Kidney glomerular epithelial cell (primary cell): ENCODE measurements at places on chromosomes 16 and 17.

GRCh38 chr16:87360862-87361610 lies 22.5 kb downstream of the FBXO31 start:
- DNase-seq = no peak

DNA sequence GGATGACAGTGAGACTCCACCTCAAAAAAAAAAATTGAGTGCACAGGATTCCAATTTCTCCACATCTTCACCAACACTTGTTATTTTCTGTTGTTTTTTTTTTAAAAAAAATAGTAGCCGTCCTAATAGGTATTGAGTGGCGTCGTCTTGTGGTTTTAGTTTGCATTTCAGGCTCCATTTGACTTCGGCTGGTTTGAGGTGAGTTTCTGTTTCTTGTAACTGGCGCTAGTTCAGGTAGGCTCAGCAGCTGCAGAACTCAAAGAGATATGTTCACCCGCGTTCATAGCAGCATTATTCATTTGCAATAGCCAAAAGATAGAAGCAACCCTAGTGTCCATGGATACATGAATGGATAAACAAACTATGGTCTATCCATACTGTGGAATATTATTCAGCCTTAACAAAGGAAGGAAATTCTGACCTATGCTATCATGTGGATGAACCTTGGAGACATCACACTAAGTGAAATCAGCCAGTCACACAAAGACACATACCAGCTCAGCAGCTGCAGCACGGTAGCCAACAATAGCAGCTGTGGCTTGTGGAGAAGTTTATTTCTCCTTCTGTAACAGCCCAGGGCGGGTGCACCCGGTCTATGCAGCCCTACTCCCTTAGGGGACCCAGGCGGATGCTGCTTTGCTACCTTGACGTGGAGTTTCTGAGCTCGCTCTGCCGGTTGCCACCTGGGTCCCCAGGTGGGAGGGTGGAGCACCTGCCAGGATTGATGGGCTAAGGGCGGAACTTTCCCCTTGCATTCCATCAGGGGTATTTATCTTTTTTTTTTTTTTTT lies 44.9 kb downstream of the TMEM235 start:
- DNase-seq = no peak

DNA sequence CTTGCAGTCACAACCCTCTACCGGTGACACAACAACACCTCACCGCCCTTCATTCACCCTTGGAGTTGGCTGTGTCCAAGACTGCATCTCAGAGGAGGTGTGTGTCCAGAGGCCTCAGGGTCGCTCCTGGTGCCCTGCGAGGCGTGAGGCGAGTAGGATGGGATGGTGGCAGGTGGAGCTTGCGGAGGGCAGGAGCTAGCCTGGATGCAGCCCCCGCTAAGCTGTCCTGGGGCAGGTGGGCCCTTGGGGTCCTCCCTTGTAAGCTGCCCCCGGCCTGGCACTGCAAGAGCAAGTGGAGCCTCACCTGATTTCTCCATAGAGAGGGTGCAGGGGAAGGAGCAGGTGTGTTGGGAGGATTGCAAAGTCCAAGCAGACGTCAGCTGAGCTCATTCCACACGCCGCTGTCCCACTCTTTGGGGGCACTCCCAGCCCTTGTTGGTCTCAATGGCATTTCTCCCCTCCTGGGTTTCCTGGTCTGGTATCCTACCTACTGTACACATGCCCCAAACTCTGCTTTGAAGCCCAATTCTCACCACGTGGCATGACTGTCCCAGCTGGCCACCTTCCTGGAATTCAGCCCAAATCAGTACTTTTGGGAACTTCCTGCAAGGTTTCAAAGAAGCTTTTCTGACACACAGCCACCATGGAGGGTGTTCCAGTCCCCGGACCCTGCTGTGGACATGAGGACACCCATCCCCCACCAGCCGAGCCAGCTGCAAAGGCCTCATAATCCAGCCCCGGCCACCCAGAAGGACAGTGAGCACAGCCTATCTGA lies 18.1 kb upstream of the ICAM2 start:
- DNase-seq = no peak

DNA sequence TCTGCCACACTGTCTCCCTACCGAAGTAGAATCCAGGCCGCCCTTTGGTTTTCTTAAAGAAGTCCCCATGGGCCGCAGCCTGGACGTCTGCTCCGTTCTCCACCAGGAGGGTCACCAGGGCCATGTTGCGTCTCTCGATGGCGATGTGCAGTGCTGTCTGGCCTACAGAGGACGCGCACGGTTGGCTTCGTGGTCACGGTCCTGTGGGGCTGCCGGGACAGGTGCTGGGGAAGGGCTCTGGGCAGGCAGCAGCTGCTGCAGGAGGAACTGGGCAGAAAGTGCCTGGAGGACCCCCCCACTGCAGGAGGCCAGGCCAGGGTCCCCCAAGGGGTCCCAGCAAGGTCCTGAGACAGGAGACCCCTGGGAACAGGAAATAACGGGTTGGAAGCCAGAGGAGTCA lies 19.0 kb downstream of the TRPV1 start:
- DNase-seq = no peak

GRCh38 chr16:80113873-80114574 lies 426.8 kb upstream of the DYNLRB2 start:
- no peak for DNase-seq

DNA sequence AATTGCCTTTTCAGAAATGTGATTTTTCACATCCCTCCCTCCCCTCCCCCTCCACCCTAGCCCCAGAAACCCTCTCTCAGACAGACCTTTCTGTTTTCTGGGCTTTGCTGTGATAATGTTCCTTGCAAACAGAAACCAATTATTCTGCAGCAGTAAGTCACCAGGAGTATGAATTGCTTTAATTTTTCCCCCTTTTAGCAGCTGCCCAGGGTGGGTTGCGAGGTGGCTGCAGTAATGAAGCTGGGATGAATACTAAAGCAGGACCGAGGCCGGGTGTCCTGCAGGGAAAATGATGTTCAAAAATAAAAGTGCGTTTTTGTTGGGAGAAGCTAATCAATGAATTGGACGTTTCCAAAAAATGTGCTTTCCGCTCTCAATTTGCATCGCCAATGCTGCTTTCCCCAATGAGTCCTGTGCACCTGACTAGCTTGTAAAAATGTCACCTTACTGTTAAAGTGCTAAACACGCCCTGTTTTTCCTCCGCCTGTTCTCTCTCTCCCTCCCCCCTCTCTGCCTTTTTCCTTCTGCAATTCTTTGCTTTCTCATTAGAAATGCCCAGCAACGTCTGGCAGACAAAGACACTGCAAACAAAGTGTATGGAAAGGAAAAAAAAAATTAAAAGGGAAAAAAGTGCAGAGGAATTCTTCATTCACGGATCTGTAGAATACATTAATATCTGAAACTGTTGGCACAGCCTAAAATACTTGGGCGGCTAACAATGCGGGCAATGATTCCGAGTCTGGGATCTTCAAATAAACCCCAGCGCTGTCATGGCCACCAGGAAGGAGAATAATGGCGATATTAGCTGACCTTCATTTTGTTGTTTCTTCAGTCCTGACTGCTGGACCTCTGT lies 244.1 kb downstream of the STX8 start:
- no peak for DNase-seq

- peak; percentile 0 for DNase-seq
These were observed 130.2 kb downstream of the ABCC6 start for GRCh38 chr16:16092925-16093627.

GRCh38 chr16:733382-734207 lies 6.7 kb downstream of the HAGHL start:
- DNase-seq = no peak

DNA sequence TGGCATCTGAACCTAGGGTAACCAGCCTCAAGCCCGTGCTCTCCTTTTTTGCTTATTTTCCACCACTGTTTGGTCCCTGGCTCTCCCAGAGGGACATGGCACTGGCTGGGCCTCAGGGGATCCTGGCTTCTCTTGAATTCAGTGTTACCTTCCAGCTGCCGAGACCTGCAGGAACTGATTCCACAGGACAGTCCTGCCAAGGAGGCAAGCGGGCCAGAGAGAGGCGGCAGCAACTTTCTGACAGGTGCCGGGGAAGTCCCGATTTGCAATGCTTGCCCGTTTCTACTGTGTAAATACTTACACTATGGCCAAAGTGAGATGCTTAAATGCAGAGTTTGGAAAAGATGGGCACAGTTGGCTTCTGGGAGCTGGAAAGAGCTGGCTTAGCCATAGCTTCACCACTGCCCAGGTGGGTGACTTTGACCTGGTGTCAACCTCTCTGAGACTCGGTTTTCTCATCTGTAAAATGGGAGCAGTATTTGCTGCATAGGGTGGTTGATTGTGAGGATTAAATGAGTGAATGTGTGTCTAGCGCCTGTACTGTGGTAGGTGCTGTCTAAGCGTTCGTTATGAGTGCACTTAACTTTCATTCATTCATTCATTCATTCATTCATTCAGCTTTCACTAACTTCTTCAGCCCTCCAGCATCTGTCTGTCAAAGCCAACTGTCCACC lies 124.9 kb downstream of the CMIP start:
- DNase-seq = no peak

GRCh38 chr17:75289832-75290337 lies 652 bp upstream of the SLC25A19 start:
- peak; percentile 38 for DNase-seq
